Left lobe of liver (tissue), 2 donors: ENCODE measurements at places on chromosomes 2 and 18. TPM values are rescaled to one million over a fixed set of nuclear protein-coding genes. Genes with fewer than 3 reads are reported as not detected.
A peak's percentile ranks its signal among the peaks of the same experiment; 100 is the strongest.

DNA sequence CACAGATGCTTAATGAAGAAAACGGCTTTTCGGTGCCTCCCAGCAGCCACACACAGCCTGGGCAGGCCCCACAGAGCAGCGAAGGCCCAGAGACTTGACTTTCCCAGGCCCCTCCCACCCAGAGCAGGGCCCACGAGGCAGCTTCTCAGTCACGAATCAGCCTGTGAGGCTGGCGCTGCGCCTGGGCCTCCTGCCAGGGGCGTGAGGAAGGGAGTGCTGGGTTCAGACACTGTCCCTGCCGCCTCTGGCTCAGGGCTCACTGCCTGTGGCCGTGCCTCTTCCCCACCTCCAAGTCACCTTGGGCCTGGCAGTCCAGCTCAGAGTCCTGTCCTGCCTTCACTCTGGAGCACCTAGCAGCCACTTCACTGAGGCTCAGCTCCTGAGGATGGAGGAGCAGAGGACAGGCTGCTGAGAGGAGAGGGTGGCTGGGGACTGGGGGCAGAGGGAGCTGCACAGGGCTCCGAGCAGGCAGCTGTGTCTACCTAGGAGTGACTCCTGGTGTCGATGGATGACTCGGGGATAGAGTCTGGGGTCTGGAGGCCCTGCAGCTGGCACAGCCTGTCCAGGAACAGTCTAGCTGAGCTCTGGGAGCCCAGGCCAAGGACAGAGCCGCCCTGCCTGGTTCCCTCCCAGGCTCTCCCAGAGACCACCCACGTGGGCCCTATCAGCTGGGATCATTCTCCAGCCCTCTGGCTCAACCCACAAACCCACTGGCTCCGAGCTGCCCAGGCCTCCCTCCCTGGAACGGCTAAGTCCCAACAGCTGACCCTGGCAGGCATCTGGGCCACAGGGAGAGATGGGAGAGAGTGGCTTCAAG, 36.4 kb upstream of the FOSL2 start:
- DNase-seq = peak; percentile 92

- DNase-seq = no peak
Observed at GRCh38 chr2:158776231-158776630, 18.9 kb upstream of the DAPL1 start.

The SFTPB gene
- 9.8 TPM for total RNA-seq

The ALPI gene
- not detected for total RNA-seq

The PRKCE gene
- total RNA-seq = 8.4 TPM
